ENCODE measurements at places on chromosomes 2 and 18. TPM values are rescaled to one million over a fixed set of nuclear protein-coding genes. Genes with fewer than 3 reads are reported as not detected.

The MTX2 gene
- 28.4 TPM for total RNA-seq

The RBMS1 gene
- 91.0 TPM for total RNA-seq

The LHCGR gene
- 4.6 TPM for total RNA-seq

The VIL1 gene
- not detected for total RNA-seq

The REG1A gene
- total RNA-seq: not detected

The CFC1 gene
- total RNA-seq: not detected

The COLEC12 gene
- total RNA-seq: 22.0 TPM

The KIF1A gene
- total RNA-seq: 3.9 TPM

The LONRF2 gene
- total RNA-seq: 41.1 TPM

The THOC1 gene
- total RNA-seq: 23.7 TPM

The POTEE gene
- total RNA-seq: not detected

The CYP27C1 gene
- 0.26 TPM for total RNA-seq
